ENCODE measurements at places on chromosomes 7 and 10.
A peak's percentile ranks its signal among the peaks of the same experiment; 100 is the strongest.

GRCh38 chr7:92158660-92159575, 20.0 kb downstream of the LRRD1 start:
- no peak for DNase-seq

- no peak for DNase-seq
These were observed 106.7 kb upstream of the ITGB1 start for GRCh38 chr10:33064706-33065105.

GRCh38 chr10:119395280-119396007, 147.1 kb downstream of the RGS10 start:
- peak; percentile 8 for DNase-seq

GRCh38 chr10:25682203-25682851, 251.7 kb upstream of the MYO3A start:
- DNase-seq = peak; percentile 43

GRCh38 chr7:77995717-77996116, 197.1 kb downstream of the PHTF2 start:
- no peak for DNase-seq

DNA sequence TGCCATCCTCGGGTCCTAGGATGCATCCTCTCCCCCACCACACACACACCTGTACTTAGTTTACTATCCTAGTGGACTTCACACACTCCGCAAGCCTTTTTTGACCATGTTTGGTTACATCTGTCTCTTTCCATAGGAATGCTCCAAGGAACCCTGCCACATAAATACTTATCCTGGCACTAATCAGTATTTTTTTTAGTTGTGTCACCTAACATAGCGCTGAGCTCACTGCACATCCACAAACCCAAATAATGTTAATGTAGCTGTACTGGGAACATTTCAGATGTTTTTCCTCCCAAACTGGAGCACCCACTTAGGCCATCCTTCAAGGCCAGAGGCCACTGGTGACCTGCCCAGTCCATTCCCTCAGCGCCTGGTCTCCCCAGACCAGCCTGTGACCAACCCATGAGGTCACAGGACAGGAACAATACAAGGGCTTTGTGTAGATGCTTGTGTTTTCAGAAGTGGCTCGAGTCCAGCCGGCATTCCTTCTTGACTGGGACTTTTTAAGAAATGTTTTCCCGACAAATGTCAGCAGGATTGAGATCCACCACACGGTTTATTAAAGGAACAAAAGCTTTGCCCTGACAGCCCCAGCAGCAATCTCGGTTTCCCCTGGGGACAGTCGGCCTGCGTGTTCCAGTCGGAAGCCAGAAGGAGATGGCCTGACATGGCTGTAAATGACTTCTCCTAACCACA, 181.4 kb downstream of the JCAD start:
- DNase-seq = no peak

DNA sequence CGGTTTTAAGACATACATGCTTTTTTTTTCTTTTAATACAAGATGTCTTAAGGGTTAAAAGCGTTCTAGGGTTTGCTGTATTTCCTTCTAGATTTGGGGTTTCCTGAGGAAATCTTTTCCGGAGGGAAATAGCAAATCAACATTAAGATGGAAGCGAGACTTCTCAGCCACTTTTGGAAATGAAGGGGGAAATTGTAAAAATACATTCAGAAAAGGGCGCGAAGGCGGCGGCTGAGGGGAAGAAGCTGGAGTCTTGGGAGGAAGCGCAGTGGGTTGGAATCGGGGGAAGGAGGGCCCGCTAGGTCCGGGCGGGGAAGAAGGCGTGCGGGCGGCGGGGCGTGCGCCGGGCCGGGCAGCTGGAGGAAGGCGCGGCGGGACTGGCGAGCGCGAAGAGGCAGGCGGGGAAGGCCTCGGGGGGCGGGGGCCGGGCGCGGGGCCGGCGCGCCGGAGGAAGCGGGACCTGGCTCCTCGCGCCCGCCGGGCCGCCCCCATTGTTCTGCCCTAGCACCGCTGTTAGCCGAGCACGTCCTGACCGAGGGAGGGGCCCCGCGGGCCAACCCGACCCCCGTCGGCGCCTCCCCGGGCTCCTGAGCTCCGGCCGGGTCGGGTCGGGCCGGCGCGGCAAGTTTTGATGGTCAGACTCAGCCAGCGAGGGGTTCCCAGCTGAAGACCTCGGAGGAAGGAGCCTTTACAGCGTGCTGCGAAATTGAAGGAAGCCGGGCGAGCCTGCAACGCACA, 1.5 kb upstream of the SKIDA1 start:
- DNase-seq = peak; percentile 57

- DNase-seq = no peak
These were observed 39.3 kb downstream of the SPDYE5 start for GRCh38 chr7:75531359-75531821.

DNA sequence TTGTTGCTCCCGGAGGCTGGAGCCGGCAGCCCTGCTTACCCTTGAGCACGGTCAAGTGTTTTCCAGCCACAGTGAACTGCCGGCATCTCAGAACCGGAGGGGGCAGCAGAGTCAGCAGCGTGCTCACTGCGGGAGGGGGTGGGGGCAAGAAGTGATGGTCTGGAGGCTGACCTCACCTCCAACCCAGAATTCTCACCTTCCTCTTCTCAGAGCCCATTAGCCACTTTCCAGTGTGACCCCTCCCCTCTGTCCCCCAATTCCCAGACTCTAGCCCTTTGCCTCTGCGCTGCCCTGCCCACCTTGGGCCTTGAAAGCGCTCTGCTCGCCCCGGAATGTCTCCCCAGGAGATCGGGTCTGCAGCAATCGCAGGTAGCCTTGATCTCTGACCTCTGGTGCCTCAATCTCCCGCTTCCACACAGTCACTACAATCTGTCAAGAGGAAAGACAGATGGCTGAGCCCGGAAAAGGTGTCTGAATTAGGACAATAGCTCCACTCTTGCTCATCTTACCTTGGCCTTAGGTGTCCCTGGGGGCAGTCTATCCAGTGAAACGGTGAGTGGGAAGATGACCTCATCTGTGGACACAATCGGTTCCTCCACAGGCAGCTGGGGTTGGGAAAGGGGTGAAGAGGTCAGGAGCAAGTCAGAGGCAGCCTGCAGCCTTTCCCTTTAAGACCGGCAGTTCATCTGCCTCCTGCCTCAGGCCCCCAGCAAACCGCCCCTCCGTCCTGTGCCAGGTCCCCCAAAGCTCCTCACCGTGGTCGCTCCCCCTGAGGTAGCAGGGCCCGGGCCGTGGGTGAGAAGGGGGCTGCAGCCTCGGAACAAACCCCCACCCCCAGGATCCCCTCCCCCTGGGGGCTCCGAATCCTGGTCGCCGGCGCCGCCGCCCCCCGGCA, 942 bp downstream of the TRAPPC14 start:
- no peak for DNase-seq

DNA sequence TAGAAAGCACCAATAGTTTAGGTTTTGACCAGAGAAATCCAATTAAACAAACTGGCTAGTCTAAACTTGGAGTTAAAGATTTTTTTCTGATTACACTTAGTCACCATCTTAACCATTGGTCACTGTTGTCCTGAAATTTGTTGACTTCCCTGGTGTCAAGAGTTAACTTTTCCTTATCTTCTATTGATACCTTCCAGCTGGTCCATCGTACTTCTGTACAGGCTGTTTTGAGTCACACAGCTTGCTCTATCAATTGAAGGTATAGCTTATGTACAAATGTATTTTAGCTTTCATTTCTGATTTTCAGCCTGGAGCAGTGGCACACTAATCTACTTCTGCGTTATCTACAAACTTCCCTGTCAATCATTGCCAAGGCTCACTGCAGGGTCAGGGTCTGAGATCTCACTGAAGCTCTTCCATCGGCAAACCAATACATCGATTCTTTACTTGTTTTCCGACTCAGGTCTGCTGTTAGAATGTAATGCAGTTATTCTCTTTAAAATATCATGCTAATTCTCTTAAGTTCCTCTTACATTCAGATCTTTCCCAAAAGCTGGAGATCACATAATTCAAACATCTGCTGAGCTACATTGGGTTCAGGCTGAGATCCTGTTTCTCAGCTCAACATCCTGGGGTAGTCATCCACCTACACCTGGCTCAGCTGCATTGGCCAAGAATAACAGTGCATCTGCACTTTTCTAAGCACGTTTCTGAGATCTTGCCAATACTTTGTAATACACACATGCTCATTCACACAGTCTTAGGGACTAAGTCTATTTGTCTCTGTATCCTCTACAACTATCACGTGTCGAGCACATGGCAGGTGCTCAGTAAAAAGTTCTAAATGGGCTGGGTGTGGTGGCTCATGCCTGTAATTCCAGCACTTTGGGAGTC, 11.3 kb downstream of the MRPS33 start:
- no peak for DNase-seq

DNA sequence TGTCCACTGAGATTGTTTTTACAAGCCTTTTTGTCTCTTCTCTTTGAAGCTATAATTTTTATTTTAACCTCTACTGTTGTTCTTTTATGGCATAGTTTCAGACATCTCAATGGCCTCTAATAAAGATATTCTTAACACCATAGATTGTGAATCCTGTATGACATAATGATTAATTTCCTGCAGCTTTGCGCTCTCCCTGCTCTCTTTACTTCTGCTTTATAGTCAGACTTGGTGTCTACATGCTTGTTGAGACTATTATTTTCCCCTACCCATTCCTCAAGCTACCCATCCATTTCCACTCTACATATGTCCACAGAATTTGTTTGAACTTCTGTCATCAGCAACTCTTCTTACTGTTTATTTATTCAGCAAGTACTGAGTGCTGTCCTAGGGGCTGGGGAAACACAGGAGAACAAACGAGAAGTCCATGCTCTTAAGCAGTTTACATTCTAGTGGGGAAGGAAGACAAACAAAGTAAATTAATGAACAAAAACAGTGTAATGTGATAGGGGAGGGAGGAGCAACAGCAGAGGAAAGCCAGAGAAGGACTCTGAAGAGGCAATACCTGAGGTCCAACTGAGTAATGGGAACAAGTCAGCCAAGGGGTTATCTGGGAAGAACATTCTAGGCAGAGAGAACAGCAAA, 110.1 kb downstream of the CDK14 start:
- no peak for DNase-seq

GRCh38 chr7:30912986-30913811, 1.5 kb downstream of the AQP1 start:
- no peak for DNase-seq

DNA sequence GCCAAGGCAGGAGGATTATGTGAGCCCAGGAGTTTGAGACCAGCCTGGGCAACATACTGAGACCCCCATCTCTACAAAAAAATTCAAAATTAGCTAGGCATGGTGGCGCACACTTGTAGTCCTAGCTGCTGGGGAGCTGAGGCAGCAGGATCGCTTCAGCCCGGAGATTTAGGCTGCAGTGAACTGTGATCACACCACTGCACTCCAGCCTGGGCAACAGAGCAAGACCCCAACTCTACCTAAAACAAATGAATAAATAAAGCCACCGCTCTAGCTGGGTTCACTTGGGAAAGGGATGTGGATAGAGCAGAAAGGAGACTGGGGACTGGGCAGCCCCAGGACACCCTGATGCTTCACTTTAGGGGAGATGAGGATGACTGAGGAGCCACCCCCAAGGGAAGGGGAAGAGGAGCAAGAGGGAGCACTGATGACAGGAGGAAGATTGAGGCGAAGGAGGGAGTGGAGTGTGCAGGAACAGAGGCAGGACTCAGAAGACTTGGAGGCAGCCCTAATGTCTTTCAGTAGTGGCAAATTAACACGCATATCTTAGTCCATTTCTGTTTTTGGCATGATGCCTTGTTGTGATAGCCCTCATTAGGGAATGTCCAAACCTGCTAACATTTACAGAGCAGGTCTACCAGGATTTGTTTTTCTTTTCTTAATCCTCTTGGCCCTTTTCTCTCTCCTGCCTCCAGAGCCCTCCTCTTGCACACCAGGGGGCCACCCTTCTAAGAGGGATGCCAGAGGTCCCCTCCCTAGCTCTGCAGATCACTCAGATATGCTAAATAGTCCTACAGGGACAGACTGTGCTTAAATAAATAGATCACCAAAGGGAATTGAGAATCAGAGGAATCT, 88.3 kb downstream of the C10orf105 start:
- no peak for DNase-seq

- DNase-seq = no peak
These were observed 26.0 kb upstream of the MCU start for GRCh38 chr10:72665925-72666324.

GRCh38 chr7:37550872-37551271, 102.2 kb upstream of the ELMO1 start:
- no peak for DNase-seq

DNA sequence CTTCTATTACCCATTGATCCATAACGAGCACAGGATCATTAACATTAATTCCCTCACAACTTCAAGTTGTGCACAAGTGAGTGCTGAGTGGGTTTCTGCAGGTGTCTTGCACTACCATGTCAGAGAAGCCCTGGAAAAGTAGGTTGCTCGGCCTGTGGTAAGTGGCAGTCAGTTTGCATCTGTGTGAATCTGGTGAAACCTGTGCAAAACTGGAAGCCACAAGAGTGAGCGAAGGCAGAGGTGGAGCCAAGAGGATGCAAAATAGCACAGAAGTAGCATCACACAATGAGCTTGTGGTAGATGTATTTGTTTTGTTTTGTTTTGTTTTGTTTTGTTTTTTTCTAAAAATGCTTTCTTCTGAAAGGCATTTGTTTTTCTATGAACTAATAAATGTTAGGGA, 181.5 kb downstream of the THSD7A start:
- no peak for DNase-seq

DNA sequence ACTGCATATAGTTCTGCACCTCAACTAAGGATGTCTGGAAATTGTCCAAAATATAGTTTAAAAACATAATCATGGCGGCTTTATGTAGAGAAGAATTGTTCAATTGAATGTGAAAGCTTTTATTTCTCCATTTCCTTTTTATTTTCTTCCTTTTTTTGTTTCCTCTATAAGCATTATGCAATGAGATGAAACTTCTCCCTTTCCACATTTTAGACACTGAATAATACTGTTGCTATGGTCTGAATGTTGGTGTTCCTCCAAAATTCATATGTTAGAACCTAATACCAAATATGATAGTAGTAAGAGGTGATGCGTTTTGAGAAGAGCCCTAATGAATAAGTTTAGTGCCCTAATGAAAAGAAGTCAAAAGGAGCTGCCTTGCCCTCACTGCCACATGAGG, 175.0 kb downstream of the RNLS start:
- DNase-seq = no peak

- no peak for DNase-seq
These were observed 79.5 kb upstream of the FAM20C start for GRCh38 chr7:112881-113280.

All from substantia nigra (tissue), 51 donors.